ENCODE measurements at places on chromosomes 5 and 9.
A peak's percentile ranks its signal among the peaks of the same experiment; 100 is the strongest.

DNA sequence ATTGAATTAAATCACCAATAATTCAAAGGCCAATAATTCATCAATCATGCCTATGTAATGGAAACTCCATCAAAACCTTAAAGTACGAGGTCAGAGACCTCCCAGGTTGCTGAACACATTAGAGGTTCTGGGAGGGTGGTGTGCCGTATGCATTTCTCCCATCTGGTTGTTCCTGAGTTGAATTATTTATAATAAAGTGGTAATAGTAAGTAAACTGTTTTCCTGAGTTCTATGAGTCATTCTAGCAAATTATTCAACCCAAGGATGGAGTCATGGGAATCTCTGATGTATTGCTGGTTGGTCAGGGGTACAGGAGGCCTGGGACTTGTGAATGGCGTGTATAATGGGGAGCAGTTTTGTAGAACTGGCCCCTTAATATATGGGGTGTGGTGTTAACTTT lies 191.7 kb downstream of the CARTPT start:
- DNase-seq: no peak

DNA sequence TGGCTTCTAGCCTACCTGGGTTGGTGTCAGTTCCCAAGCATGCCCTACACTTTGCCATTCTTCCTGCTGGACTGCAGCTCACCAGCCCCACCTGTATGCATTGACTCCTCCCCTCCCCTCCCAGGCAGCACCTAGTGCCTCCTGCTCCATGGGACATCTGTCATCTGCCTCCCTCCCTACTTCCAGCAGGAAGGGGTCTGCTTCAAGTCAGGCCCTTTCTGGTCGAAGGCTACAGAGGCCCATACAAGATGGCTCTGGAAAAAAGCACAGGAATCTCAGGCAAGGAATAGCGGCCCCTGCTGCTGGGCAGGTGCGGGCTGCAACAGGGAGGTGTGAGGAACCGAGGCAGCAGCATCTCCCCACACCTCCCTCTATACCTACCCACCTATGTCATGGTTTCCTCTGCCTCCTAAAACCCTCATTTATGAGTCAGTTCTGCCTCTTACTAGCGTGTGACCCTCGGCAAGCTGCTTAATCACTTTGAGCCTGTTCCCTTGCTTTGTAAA lies 19.7 kb downstream of the WWC1 start:
- DNase-seq: peak; percentile 37

DNA sequence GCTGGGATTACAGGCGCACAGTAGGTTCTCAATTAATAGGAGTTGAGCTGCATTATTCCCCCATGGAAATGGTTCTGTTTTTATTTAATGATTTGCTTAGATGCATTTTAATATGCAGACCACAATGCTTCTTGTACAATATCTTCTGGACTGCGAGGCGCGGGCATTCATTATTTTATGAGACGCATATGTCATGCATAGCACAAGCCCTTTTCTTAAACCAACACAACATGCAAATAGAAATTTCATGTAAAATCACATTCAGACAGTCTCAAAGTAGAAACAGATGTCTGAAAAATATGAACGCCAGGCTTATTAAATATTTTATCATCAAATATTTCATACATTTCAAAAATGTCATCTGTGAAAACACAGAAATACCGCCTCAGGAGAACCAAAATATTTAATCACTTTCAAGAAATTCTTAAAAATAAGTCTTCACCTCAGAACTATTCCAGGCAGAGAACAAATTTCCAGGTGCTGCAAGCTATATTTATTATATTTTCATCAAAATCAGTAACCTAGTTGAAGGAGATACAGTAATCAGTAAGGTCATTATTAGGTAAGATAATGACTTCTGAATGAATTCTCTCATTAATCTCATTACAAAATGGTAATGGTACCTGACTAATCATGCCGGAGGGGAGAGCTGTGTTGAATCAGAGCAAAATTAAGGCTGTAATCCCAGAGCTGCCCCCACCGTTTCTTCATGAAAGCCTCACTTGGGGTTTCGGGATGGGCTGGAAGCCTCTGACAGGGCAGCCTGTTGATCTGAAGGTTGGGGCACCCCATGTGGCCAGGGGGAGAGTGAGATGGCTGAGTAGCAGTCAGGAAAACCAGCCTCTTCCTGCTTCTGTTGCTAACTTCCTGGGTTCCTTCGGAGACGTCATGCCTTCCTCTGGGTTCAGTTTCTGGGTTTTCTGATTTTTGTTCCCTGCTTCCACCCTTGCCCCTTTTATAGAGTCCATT lies 133.9 kb upstream of the ZNF618 start:
- DNase-seq: no peak

- no peak for DNase-seq
Observed at GRCh38 chr5:163951069-163951468, 445.6 kb downstream of the MAT2B start.

- DNase-seq: no peak
Observed at GRCh38 chr5:53558966-53559365, 1.5 kb upstream of the NDUFS4 start.

DNA sequence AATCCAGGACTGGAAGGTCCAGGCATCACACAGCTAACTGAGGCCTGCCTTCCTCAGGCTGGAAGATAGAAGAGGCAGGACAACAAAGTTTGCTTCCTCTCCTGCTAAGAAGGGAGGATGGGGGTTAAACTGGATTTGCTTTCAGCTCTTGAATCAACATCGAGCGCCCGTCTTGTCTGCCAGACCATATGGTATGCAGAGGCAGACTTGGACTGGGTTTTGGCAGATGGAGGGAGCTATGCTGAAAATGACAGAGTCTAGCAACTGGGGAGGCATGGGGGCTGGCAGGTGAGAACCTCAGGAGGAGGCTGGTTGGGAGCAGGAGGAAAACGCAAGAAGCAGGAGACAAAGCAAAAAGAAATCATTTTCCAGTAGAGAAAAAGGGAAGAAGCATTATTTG lies 289.5 kb upstream of the IL12B start:
- no peak for DNase-seq

DNA sequence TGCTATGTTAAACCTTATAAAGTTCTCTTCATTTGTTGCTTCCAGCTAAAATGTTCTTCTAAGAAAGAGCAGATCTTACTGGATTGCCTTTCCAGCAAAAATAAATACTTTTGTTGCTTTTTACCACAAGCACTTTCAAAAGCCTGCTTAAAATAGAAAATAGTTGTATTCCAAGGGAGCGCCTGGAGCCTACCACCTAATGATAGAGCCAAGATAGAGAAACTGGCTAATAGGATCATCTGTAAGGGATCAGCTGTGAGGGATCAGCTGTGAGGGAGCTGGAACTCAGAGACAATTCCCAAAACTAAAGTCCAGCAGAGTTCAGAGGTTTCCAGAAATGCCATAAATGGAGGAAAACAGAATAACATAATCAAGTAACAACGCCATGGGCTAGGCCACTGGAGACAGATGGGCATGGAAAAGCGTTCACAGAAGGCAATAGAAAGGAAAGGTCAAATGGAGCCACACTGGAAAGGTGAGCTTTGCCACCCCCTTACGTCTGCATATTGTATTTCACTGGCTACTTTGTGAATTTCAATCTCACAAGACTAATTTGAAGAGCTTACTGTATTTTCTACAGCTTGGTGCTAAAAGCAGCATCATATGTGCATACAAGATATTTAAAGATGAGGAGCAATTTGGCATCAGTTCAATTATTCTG lies 140.6 kb upstream of the TLE4 start:
- DNase-seq: no peak

GRCh38 chr5:74241751-74242140 lies 398.8 kb downstream of the ENC1 start:
- DNase-seq: no peak

DNA sequence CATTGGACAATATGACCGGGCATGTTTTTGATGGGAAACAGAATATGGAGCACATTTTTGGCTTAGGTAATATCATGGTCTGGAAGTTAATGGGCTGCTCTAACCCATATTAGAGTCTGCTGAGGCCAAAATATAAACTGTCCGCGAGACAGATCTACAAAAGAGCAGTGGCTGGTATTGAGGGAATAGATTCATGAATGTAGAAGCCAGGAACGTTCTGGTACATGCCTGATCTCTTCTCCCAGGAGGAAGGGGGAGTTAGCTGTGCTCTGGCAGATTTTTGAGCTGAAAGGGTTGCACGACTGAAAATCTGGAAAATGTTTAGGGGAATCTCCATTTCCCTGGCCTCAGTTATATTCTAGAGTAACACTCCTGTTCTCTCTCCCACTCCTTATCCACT lies 42.9 kb upstream of the ZFR start:
- no peak for DNase-seq

GRCh38 chr9:90420768-90421513 lies 221.7 kb downstream of the DIRAS2 start:
- no peak for DNase-seq

GRCh38 chr5:55062039-55062779 lies 38.2 kb downstream of the GZMK start:
- peak; percentile 27 for DNase-seq

DNA sequence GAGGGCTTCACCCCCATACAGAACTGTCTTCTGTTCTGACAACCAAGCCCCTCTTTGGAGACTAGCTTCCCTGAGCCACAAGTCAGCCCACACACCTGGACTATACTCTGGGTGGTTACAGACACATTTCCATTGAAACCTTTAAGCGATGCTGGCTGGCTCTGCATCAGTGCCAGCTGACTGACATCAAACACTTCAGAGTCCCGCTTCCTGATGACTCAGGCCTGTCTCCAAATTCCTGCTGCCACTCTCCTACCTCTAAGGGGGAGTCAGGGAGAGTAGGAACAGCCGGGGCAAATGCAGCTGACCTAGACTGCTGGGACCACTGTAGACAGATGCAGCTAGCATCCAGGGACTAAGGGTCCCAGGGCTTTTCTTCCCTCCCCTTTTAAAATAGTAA lies 59.4 kb downstream of the SIL1 start:
- DNase-seq: no peak

DNA sequence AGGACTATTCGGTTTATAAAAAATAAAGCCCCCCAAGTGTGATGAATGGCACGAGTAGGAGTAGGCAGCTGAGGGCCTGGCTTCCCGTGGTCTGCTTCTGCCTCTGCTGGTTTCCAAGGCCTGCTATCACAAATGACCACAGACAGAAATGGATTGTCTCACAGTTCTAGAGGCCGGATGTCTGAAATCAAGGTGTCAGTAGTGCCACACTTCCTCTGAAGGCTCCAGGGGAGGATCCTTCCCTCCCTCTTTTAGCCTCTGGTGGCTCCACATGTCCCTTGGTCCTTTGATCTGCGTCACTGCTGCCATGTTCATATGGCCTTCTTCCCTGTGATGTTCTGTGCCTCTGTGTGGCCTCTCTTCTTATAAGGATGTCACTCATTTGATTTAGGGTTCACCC lies 15.1 kb downstream of the PRKACG start:
- DNase-seq: no peak

- DNase-seq: no peak
Observed at GRCh38 chr5:96129276-96129675, 167.6 kb upstream of the ELL2 start.

GRCh38 chr9:127833555-127833954 lies 20.9 kb downstream of the ENG start:
- DNase-seq: no peak

DNA sequence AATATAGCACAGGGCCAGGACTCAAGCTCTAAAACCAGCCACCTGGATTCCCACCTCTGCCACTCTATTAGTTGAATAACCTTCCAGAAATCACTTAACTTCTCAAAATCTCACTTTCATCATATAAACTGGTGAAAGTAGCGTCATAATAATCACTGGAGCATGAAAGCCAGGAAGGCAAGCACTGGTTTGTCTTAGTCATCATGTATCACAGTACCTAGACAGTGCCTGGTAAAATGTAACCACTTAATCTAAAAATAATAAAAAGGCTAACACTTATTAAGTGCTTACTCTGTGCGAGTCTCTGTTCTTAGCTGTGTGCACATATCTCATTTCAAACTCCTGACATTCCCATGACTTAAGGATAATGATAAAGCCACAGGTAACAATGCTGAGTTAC lies 109.4 kb downstream of the ASTN2 start:
- DNase-seq: no peak

DNA sequence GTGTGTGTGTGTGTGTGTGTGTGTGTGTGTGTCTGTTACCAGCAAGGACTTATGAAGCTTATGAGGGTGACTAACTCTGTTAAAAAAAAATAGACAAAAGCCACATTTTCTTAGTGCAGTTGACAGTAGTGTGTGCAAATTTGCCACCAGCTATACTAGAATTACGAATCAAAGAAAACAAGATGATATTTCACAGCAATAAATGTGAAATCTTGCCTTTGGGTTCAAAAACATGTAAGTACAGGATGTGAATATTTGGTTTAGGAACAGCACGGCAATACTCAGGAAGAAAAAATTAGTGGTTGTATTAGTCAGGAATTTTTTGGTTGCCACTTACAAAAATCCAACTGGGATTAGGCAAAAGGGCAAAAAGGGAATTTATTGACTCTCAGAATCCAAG lies 117.4 kb downstream of the NPR3 start:
- no peak for DNase-seq

- DNase-seq: no peak
Observed at GRCh38 chr5:127358284-127358683, 67.7 kb downstream of the MEGF10 start.

- peak; percentile 18 for DNase-seq
Observed at GRCh38 chr9:134627417-134628353, 13.9 kb upstream of the COL5A1 start.

DNA sequence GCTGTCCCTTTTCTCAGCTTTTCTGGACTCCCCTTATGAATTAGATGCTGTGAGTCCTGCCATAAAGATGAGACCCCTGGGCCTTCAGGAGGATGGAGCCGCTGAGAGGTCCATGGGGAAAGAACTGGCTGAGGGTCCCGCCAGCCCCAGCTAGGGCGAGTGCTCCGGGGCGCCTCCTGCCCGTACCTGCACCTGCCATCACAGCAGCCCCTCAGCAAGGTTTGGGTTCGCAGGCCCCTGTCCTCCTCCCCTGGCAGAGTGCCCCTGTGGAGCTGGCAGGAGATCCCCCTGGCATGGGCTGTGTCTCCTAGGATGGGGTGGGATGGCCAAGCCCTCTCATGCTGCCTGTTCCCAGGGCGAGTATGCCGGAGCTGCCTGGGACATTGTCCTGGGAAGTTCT lies 64.2 kb downstream of the COL5A1 start:
- no peak for DNase-seq

DNA sequence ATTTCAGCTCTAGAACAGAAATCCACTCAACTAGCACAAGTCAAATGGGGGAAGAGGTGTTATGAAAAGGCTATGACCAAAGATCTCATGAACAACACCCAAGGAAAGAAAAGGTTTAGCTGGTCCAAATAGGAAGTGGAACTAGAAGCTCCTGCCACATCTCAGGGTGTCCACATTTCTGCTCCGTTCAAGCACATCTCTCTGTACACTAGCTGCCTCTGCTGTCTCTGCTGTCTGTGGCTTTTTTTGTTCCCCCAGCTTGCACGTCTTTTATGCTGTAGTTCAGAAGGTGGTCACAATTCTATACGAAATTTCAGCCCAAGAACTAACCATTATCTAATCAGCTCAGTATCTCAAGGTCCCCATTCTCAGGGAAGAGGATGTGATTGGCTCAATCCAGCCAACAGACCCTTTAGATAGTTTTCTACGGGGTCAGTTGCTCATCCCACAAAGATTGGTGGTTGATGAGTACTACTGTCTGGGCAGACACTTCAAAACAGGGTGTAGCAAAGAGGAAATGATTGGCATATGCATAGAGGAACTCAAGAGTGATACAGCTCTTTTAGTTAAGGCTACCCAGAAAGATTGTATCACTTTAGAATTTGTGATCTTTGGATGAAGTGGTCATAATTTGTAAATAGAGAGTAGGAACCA lies 44.0 kb downstream of the FANCC start:
- DNase-seq: no peak

GRCh38 chr5:37189355-37189754 lies 59.8 kb downstream of the CPLANE1 start:
- no peak for DNase-seq
